ENCODE measurements at places on chromosomes 11 and 22.

DNA sequence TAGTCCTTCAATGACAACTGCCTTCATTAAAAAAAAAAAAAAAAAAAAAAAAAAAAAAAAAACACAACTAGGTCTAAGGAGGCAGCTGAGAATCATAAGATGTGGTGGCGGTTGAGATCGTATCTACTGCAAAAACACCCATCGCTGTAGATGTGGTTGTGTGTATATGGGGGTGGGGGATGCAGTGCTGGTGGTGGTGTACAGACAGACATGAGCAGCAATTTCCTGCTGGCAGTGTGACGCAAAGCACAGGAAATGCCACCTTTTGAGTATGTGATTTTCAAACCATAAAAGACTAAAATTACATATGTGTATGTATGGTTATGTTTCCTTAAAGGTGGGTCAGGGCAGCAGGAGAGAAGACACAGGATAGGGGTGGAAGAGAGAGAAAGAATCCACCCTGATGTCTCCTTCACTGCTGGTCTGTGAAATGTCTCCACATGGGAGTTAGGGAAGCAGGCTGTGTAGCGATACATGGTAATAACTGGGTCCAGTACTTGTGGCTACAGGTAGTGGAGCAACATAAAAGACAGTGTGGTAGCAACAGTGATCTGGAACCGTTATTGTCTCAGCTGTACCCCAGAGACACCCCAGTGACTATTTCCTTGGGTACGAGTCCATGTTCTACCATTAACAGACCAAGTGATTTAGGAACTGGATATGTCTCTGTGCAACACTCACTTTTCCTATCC lies 57.9 kb downstream of the SYTL2 start:
- DNase-seq: no peak

DNA sequence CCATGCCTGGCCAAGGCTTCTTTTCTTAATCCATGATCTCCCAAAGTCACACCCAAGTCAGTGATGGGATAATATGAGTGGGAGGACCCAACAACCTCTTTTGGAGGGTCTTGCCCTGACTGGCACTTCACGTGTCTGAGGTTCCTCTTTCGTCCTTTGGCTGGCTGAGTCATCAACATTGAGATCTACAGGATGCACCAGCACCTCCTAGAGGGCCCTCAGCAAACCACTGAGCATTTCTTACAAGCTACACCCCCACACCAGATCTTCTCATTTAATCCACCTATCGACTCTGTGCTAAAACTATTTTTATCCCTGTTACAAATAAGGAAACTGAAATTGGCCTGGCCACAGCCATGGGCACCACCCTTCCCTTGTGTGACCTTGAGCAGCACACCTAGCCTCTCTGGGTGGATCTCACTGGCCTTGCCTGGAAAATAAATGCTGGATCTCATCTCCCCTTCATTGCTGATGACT lies 63.4 kb downstream of the FLI1 start:
- peak; percentile 18 for DNase-seq

DNA sequence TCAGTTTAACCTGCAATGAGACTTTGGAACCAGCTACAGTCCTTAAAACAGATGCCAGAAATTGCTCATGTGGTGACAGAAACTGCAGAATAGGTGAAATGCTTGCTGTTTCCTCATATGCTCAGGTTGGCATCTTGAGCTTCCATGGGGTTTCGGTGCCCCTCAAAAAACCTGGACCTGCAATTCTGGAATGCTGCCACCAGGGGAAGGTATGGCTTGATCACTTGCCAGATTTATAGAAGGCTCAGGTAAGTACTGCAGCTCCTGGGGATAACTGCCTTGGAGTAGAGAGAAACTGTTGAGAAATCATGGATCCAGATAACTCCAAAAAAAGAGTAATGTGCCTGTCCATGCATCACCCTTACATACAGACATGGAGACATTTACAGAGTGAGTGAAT lies 113.0 kb downstream of the CTTN start:
- DNase-seq: no peak

DNA sequence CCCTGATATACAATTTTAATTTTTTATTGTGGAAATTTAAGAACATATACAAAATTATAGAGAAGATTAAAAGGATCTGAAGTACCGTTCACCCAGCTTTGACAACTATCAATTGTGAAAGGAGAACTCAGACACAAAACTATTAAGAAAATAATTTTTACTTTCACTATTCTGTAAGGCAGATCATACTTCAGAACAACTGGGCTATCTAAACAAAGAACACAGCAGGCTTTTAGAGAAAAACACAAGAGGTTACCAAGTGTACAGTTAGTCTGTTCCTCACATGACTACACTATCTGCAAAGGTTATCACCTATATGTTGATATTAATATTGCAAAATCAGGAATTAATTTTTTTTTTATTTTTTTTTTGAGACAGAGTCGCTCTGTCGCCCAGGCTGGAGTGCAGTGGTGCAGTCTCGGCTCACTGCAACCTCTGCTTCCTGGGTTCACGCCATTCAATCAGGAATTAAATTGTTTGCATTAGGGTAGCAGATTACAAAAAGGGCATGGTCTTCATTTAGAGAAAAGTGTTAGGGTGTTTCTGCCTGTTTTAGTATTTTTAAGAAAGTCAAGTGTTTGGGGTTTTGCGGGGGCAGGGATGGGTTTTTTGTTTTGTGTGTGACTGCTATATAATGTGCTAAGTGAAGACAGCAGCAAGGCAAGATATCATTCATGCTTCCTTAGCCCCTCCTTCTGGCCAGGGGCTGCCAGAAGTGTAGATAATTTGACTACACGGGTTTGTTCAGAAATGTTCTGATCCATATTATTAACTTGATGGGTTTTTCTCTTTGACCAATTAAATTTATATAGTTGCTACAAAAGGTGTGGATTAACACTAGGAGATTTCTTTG lies 27.6 kb upstream of the SIK2 start:
- no peak for DNase-seq

DNA sequence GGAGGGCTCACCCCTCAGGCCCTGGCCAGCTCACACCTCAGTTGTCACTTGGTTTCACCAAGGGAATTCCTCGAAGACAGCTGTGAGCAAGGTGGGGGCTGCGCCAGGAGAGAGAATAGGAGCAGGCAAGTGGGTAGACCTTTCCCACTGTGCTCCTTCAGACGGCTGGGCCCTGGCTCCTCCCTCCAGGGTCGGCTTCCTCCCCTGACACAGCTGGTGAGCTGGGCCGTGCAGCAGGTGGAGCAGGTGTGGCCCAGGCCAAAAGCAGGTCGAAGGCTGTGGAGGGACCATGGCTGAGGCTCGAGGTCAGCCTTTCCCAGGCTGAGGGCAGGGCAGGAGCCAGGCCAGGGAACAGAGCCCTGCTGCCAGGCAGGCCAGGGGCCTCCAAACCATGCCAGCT lies 12.5 kb upstream of the MYRF start:
- DNase-seq: no peak

DNA sequence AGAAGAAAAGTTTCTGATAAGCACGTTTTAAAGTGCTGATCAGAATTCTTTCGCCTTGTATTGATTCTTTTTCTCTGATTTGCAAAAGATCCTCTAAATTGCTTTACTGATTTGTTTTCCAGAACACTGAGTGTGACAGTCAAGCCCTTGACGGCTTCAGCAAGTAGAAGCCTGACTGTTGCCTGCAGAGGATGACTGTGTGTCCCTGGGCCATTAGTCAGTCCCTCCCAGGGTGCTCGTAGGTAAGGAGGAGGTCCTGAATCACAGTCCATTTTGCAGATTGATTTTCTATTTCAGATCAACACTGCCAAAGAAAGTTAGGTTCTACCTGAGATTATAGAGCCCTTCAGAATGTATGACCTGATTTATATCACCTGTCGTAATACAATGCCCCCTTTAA lies 38.6 kb upstream of the POGLUT3 start:
- DNase-seq: no peak

GRCh38 chr11:2443406-2443805 lies 908 bp downstream of the TRPM5 start:
- DNase-seq: no peak

DNA sequence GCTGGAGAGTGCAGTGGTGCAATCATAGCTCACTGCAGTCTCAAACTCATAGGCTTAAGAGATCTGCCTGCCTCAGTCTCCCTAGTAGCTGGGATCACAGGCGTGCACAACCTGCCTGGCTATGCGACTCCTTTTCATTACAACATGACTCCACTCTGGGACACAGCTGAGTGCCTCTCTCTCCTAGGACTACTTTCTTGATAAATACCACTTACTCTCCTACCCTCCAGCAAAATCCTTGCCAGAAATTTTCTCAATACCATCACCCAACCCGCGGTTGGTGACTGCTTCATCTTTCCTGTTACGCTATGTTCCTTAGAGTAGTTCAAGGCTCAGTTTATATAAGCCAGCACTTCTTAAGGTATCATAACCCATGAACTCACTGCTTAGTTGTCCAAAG lies 26.9 kb downstream of the ARFGAP3 start:
- no peak for DNase-seq

DNA sequence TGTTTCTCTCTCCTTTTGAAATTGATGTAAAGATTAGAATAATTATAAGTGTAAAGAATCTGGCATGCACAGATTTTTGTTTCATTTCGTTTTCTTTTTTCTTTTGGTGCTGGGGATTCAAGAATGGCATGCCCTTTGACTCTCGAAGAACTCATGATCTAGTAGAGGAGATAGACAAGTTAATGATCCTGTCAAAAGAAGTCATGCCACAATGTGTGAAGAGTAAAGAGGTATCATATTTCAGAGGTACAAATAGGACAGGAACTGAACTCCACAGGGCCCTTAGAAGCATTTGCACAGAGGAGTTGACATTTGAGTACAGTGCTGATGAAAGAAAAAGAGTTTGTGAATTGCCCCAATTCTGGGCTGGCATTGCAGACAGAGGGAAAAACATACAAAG lies 708.0 kb upstream of the ARHGAP42 start:
- no peak for DNase-seq

GRCh38 chr11:4626207-4627099 lies 10.8 kb upstream of the OR51D1 start:
- peak; percentile 63 for DNase-seq

GRCh38 chr11:125768336-125769046 lies 10.1 kb downstream of the PATE2 start:
- DNase-seq: no peak

GRCh38 chr11:90845126-90845525 lies 622.3 kb upstream of the CHORDC1 start:
- DNase-seq: peak; percentile 1

GRCh38 chr11:59755701-59756557 lies 753 bp downstream of the STX3 start:
- peak; percentile 61 for DNase-seq

DNA sequence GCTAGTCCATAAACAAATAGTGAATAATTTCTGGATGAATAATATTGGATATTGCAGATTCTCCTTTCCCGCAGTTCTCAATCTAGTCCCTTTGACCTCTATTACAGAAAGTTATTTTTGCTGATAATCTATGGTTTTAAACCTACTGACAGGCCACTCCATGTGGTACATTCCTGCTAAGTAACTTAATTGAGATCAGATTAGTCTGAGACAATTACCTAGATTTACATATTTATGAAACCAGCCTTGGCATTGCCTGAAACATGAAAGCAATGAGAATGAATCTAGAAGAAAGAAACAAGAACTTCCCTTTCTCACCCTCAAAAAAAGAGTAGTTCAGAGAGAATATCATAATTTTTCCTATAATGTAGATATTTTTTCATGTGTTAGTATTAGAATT lies 964.2 kb downstream of the JRKL start:
- no peak for DNase-seq

GRCh38 chr22:36435516-36436415 lies 45.7 kb downstream of the TXN2 start:
- no peak for DNase-seq

GRCh38 chr11:110106713-110107274 lies 13.6 kb downstream of the ZC3H12C start:
- no peak for DNase-seq

GRCh38 chr11:63906585-63906984 lies 10.4 kb downstream of the RCOR2 start:
- DNase-seq: no peak

- peak; percentile 74 for DNase-seq
Measured at GRCh38 chr11:536841-537621, at the start of gene LRRC56. LRRC56 (plus strand) TSS chr11:537527; CDS start chr11:540685, 3,158 bp downstream.

GRCh38 chr11:2698386-2699184 lies 1.2 kb downstream of the KCNQ1OT1 start:
- no peak for DNase-seq

DNA sequence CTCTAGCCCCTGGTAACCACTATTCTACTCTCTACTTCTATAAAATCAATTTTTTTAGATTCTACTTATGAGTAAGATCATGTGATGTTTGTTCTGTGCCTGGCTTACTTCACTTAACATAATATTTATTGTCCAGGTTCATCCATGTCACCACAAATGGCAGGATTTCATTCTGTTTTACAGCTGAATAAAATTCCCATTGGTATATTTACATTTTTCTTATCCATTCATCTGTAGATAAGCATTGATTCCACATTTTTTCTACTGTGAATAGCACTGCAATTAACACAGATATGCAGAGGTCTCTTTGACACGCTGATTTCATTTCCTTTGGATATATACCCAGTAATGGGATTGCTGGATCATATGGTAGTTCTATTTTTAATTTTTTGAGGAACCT lies 15.8 kb downstream of the SLC25A17 start:
- no peak for DNase-seq

GRCh38 chr11:108497317-108498045 lies 703 bp downstream of the POGLUT3 start:
- peak; percentile 99 for DNase-seq

- no peak for DNase-seq
Measured at GRCh38 chr11:65862191-65862735, 2.0 kb downstream of the MUS81 start.

- peak; percentile 43 for DNase-seq
Measured at GRCh38 chr22:39343259-39344045, 6.3 kb upstream of the SYNGR1 start.

DNA sequence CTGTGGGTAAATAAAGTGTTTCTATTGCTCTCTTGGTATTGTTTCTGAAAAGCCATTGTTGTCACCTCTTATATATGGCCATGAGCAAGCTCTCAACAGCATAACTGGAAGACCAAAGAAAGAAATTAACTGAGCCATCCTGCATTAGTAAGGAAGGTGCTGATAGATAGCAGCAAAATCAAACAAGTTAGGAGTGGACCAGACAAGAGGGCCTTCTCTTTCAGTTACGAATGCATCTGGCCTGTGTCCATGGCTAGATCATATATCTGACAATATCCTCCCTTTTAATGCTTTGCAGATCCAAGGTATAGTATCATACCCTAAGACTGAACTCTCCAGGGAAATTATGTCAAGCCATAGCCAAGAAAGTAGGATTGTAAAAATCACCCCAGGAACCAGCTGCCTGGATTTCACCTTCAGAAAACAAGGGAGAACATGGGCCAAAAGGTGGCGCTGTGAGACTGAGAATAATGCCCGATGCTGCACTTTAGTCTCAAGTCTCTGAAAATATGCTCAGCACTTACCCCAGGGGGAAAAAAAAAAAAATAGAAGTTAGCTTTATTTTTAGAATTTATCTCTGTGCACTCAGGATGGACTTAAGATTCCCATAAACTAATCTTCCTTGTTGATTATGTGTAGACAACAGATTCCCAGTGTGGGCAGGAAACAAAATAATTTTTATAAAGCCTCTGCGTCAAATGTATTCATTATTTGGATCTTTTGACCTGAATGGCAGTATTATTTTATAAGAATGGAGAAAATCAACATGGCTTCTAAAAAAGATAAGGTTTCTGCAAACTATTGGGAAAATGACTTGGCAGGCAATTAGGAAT lies 415.1 kb downstream of the ETS1 start:
- DNase-seq: peak; percentile 88
